ENCODE measurements at places on chromosomes 2 and 18. TPM values are rescaled to one million over a fixed set of nuclear protein-coding genes. Genes with fewer than 3 reads are reported as not detected.

The RGPD4 gene
- not detected for total RNA-seq

The PROKR1 gene
- total RNA-seq, result 0.12 TPM

The CCDC74B gene
- 10.9 TPM for total RNA-seq

The IL36A gene
- not detected for total RNA-seq

The RUFY4 gene
- total RNA-seq, result not detected

The CLHC1 gene
- total RNA-seq, result 33.8 TPM

The AOX1 gene
- total RNA-seq, result 4.1 TPM

The IL36RN gene
- total RNA-seq, result 0.13 TPM

The HOXD3 gene
- not detected for total RNA-seq

The TUBB8B gene
- 0.93 TPM for total RNA-seq

The VIT gene
- total RNA-seq, result not detected

The KRTCAP3 gene
- total RNA-seq, result 15.4 TPM

The RAPH1 gene
- 21.7 TPM for total RNA-seq

- peaks cover 98% of the 10 kb centered on the region for H3K27me3 ChIP-seq
- no peaks in the 10 kb centered on the region for H3K4me1 ChIP-seq
- H3K27ac ChIP-seq, result no peak overlapping the region
- no peak overlapping the region for H3K4me3 ChIP-seq
- H3K36me3 ChIP-seq, result no peaks in the 10 kb centered on the region
- DNase-seq, result no peak
Observed at GRCh38 chr18:47253101-47253654, 1.7 kb upstream of the SKOR2 start.

- no peak overlapping the region for H3K27ac ChIP-seq
- H3K36me3 ChIP-seq, result no peaks in the 10 kb centered on the region
- no peaks in the 10 kb centered on the region for H3K27me3 ChIP-seq
- H3K4me1 ChIP-seq, result peaks cover 7% of the 10 kb centered on the region
- no peak for DNase-seq
Observed at GRCh38 chr2:101515477-101515876, 40.6 kb upstream of the RFX8 start.

DNA sequence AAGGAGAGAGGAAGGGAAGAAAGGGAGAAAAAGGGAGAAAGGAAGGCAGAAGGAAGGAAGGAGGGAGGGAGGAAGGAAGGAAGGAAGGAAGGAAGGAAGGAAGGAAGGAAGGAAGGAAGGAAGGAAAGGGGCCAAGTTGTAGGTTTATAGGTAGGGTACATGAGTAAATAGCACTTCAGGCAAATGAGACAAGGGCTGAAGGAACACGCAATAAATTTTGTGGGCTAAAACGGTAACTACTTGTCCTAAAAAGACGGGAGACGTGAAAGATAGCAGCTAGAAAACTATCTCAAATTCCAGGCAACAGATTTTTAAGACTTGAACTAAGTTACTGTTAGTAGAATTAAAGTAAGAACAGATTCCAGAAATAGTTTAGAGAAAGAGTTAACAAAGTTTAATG is 129.3 kb upstream of the XIRP2 start:
- no peaks in the 10 kb centered on the region for H3K36me3 ChIP-seq
- no peak for DNase-seq
- no peaks in the 10 kb centered on the region for H3K27me3 ChIP-seq
- no peak overlapping the region for H3K4me3 ChIP-seq

DNA sequence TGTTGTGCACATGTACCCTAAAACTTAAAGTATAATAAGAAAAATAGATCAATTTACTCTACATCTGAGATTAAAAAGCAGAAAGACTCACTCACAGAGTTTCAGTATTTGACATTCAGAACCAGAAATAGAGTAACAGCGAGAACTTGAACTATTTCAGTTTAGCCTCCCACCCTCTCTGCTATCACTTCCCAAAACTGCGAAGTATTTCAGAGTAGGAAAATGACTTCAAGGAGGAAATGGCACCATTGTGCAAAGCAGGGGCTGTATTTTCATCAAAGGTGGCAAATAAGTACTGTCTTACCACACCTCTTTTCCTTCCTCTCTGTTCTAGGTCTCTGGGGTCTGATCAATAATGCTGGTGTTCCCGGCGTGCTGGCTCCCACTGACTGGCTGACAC is 13.6 kb downstream of the DHRS9 start:
- H3K27me3 ChIP-seq, result no peaks in the 10 kb centered on the region
- no peaks in the 10 kb centered on the region for H3K36me3 ChIP-seq
- H3K4me1 ChIP-seq, result no peaks in the 10 kb centered on the region
- H3K4me3 ChIP-seq, result no peak overlapping the region

GRCh38 chr2:73156539-73157124 is 43.9 kb upstream of the RAB11FIP5 start:
- no peaks in the 10 kb centered on the region for H3K36me3 ChIP-seq
- DNase-seq, result peak; percentile 49
- peaks cover 21% of the 10 kb centered on the region for H3K27me3 ChIP-seq
- peak overlapping the region; percentile 11 for H3K27ac ChIP-seq

DNA sequence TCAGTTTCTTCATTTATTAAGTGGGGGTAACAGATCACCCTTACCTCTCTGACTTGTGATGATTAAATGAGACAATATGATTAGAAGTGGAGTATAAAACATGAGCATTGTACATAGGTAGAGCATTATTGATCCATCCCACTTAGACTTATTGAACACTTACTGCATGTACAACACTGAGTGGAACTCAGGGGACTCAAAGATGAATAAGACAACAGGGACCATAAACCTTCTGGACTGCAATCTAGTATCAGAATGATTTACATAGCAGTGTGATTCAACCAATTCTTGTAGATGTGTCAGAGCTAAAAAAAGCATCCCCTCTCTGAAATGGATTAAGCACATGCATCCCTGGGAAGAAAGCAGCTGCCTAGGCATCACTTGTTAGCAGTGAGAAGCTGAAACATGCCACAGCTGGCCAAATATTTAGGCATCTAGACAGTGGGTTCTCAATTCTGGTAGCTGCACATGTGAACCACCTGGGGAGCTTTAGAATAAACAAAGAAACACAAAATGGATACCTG is 111.5 kb downstream of the CYRIA start:
- no peak overlapping the region for H3K27ac ChIP-seq
- no peaks in the 10 kb centered on the region for H3K4me1 ChIP-seq
- no peak overlapping the region for H3K4me3 ChIP-seq
- no peak for DNase-seq

DNA sequence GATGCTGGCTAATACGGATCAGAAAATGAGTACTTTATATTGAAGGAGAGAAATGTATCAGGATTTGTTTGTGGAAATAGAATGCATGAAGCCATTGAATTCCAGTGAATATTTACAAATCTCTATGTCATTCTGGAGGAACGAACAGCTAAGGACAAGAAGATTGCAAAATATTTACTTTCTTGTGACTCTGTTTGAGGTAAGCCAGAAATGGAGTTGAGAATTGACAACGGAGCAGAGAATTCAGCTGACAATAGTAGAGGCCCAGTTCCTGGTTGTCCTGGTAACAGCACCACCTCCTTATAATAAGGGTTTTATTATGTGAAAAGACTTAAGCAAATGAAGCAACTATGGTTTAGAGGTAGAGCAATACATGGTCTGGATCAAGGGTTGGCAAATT is 349.2 kb downstream of the ADCYAP1 start:
- peaks cover 2% of the 10 kb centered on the region for H3K36me3 ChIP-seq
- no peak for DNase-seq
- H3K27me3 ChIP-seq, result no peaks in the 10 kb centered on the region

GRCh38 chr2:232633413-232634205 is at the start of gene EFHD1:
Gene EFHD1, plus strand, starts transcription at chr2:232633604. Its CDS starts 101 bp downstream, at chr2:232633705.
- DNase-seq, result peak; percentile 56
- peak within 1 kb of the TSS; percentile 62 for H3K4me3 ChIP-seq
- H3K36me3 ChIP-seq, result no peaks in the 10 kb centered on the region
- no peak within 1 kb of the TSS for H3K27ac ChIP-seq

- no peak overlapping the region for H3K4me3 ChIP-seq
- no peaks in the 10 kb centered on the region for H3K27me3 ChIP-seq
- H3K36me3 ChIP-seq, result no peaks in the 10 kb centered on the region
- no peaks in the 10 kb centered on the region for H3K4me1 ChIP-seq
Observed at GRCh38 chr2:176599796-176600485, 330.7 kb downstream of the MTX2 start.

- H3K27me3 ChIP-seq, result no peaks in the 10 kb centered on the region
- H3K4me3 ChIP-seq, result no peak overlapping the region
- no peak for DNase-seq
- H3K27ac ChIP-seq, result peak overlapping the region; percentile 10
- H3K36me3 ChIP-seq, result no peaks in the 10 kb centered on the region
- no peaks in the 10 kb centered on the region for H3K4me1 ChIP-seq
Observed at GRCh38 chr18:68840554-68841263, 42.8 kb downstream of the CCDC102B start.

- no peaks in the 10 kb centered on the region for H3K4me1 ChIP-seq
- H3K27me3 ChIP-seq, result peaks cover 20% of the 10 kb centered on the region
- no peak overlapping the region for H3K27ac ChIP-seq
- H3K36me3 ChIP-seq, result no peaks in the 10 kb centered on the region
- DNase-seq, result no peak
Observed at GRCh38 chr2:233084488-233084887, 24.3 kb downstream of the INPP5D start.

DNA sequence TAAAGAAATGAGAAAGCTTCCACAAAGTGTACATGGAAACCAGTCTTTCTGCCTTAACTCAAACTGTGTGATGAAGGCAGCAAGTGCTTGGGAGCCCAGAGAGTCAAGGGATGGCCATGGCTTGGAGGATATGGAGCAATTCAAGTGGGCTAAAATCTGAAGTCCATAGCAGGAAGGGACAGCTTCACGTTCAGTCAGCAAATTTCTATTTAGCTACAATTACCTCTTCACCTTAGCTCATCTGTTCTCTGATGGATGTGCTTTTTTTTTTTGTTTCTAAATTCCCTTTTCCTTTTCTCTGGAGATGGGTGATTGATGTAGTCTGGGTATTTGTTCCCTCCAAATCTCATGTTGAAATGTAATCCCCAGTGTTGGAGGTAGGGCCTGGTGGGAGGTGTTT is 4.9 kb upstream of the IL1A start:
- no peaks in the 10 kb centered on the region for H3K36me3 ChIP-seq
- no peak overlapping the region for H3K27ac ChIP-seq
- peaks cover 11% of the 10 kb centered on the region for H3K4me1 ChIP-seq
- H3K4me3 ChIP-seq, result no peak overlapping the region
- DNase-seq, result no peak
- H3K27me3 ChIP-seq, result peaks cover 16% of the 10 kb centered on the region

GRCh38 chr2:180473456-180473855 is 466.4 kb upstream of the CWC22 start:
- no peak overlapping the region for H3K4me3 ChIP-seq
- H3K36me3 ChIP-seq, result no peaks in the 10 kb centered on the region
- H3K4me1 ChIP-seq, result no peaks in the 10 kb centered on the region
- DNase-seq, result no peak

GRCh38 chr2:200869014-200869413 is 4.6 kb upstream of the CLK1 start:
- H3K27ac ChIP-seq, result no peak overlapping the region
- H3K4me3 ChIP-seq, result no peak overlapping the region

GRCh38 chr2:219495531-219496122 is 3.1 kb upstream of the GMPPA start:
- peaks cover 16% of the 10 kb centered on the region for H3K4me1 ChIP-seq
- no peak overlapping the region for H3K4me3 ChIP-seq
- H3K27me3 ChIP-seq, result peaks cover 69% of the 10 kb centered on the region
- DNase-seq, result peak; percentile 55
- H3K27ac ChIP-seq, result no peak overlapping the region

DNA sequence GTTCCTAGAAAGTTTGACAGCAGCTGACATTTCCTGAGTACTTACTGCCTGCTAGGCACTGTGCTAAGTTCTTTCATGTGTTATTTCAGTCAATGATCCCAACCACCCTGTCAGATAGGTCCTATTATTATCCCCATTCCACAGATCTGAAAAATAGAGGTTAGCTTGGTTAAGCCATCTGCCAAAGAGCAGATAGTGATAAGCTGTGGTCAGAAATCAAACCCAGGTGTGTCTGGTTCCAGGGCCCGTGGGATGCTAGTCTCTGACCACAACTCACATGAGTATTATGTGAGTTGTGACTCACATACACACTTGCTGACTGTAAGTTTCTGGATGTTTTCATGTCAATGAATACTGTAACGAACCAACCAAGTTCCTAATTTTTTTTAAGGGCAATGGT is 132.0 kb upstream of the APCDD1 start:
- DNase-seq, result no peak
- peaks cover 40% of the 10 kb centered on the region for H3K27me3 ChIP-seq
- H3K4me3 ChIP-seq, result no peak overlapping the region
- no peak overlapping the region for H3K27ac ChIP-seq

- no peaks in the 10 kb centered on the region for H3K36me3 ChIP-seq
- H3K4me1 ChIP-seq, result peaks cover 7% of the 10 kb centered on the region
- no peak for DNase-seq
Observed at GRCh38 chr2:234099266-234099665, 48.8 kb downstream of the SPP2 start.

GRCh38 chr2:3405307-3405706 is 25.8 kb downstream of the TRAPPC12 start:
- DNase-seq, result no peak
- no peaks in the 10 kb centered on the region for H3K4me1 ChIP-seq
- H3K27ac ChIP-seq, result no peak overlapping the region
- H3K27me3 ChIP-seq, result no peaks in the 10 kb centered on the region

- H3K27me3 ChIP-seq, result no peaks in the 10 kb centered on the region
- H3K4me1 ChIP-seq, result no peaks in the 10 kb centered on the region
- DNase-seq, result no peak
- no peaks in the 10 kb centered on the region for H3K36me3 ChIP-seq
Observed at GRCh38 chr2:107411267-107411666, 415.4 kb upstream of the RGPD4 start.

- no peak overlapping the region for H3K4me3 ChIP-seq
- H3K4me1 ChIP-seq, result no peaks in the 10 kb centered on the region
- H3K27ac ChIP-seq, result no peak overlapping the region
- no peaks in the 10 kb centered on the region for H3K36me3 ChIP-seq
Observed at GRCh38 chr18:21053127-21053526, 58.5 kb downstream of the ROCK1 start.

- no peak overlapping the region for H3K4me3 ChIP-seq
- no peaks in the 10 kb centered on the region for H3K36me3 ChIP-seq
- peaks cover 18% of the 10 kb centered on the region for H3K27me3 ChIP-seq
Observed at GRCh38 chr2:102060792-102061191, 69.0 kb downstream of the IL1R2 start.

DNA sequence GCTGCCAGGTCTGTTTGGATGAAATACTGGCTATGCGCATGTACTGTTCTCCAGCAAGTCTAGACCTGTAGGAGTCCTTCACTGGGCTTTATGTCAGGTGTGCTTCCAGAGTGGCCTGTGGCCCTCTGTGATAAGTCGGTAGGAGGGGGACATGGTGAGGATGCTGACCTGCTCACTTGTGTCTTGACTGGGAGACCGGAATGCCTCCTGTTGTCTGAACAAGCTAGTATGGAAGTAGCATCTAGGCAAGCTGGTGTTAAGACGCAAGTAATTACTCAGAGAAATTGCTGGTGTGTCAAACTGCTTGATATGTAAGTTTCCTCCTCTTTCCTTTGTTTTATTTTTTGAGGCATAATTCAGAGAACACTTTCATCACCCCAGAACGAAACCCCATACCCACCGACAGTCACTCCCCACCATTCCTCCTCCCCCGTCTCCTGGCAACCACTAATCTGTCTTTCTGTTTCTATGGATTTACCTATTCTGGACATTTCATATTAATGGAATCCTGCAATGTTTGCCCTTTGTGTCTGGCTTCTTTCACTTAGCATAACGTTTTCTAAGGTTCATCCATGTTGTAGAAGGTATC is 76.4 kb downstream of the TMEM247 start:
- peak overlapping the region; percentile 10 for H3K27ac ChIP-seq
- DNase-seq, result no peak
- H3K4me1 ChIP-seq, result peaks cover 10% of the 10 kb centered on the region
- H3K36me3 ChIP-seq, result peaks cover 23% of the 10 kb centered on the region
- H3K27me3 ChIP-seq, result no peaks in the 10 kb centered on the region
- H3K4me3 ChIP-seq, result no peak overlapping the region

GRCh38 chr18:70503060-70503459 is 214.2 kb downstream of the SOCS6 start:
- no peak overlapping the region for H3K4me3 ChIP-seq
- peaks cover 3% of the 10 kb centered on the region for H3K27me3 ChIP-seq
- no peak for DNase-seq
- H3K36me3 ChIP-seq, result no peaks in the 10 kb centered on the region
- H3K4me1 ChIP-seq, result no peaks in the 10 kb centered on the region

Measured in progenitor cell of endocrine pancreas (in vitro differentiated cells).